ENCODE measurements at places on chromosomes 6 and 20. TPM values are rescaled to one million over a fixed set of nuclear protein-coding genes. Genes with fewer than 3 reads are reported as not detected.

The MUC22 gene
- not detected for polyA plus RNA-seq

The BANF2 gene
- polyA plus RNA-seq: 0.38 TPM

The ERVFRD-1 gene
- 0.13 TPM for polyA plus RNA-seq

The ZNF165 gene
- polyA plus RNA-seq: 4.9 TPM

The TMEM242 gene
- 14.7 TPM for polyA plus RNA-seq

The SLC17A3 gene
- 1.3 TPM for polyA plus RNA-seq

The SGK2 gene
- polyA plus RNA-seq: 73.0 TPM

The F13A1 gene
- polyA plus RNA-seq: 14.9 TPM

- no peak for DNase-seq
Observed at GRCh38 chr6:4295058-4295782, 159.8 kb upstream of the ECI2 start.

GRCh38 chr6:121008553-121008952, 325.7 kb downstream of the TBC1D32 start:
- no peak for DNase-seq

DNA sequence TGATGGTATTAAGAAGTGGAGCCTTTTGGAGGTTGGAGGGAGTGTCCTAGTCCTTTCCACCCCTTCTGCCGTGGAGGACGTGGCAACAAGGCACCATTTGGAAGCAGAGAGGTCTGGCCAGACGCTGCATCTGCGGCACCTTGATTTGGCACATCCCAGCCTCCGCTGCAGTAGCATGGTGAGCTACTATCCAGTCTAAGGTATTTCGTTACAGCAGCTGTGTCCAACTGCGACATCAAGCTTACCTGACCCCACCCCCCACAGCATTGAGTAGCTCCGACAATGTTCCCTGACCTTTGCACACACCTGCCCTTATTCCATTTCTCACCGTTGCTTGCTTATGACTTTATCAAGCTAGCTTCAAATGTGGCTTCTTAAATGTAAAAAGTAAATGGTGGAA, 29.8 kb upstream of the SYNJ2 start:
- no peak for DNase-seq

- DNase-seq: no peak
Observed at GRCh38 chr6:56663344-56663743, 20.7 kb upstream of the DST start.

DNA sequence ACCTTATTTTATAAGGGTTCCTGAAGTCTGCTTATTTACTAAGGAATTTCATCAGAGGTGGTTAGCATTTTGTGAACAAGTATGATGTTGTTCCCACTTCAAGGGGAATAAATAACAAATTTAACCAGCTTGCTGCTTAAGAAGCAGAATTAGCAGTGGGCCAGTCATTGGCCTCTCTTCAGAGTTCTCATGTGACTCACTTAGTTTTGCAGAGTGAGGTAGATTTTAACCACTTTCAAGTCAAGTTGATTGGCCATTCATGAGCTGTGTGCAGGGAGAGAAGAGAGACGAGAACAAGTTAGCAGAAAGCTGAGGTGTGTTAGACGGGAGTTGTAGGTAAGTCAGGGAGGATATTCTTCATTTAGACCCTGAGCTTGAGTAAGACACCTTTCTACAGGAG, 18.1 kb downstream of the TOP1 start:
- no peak for DNase-seq

- no peak for DNase-seq
Observed at GRCh38 chr6:169536446-169537170, 165.2 kb downstream of the WDR27 start.

DNA sequence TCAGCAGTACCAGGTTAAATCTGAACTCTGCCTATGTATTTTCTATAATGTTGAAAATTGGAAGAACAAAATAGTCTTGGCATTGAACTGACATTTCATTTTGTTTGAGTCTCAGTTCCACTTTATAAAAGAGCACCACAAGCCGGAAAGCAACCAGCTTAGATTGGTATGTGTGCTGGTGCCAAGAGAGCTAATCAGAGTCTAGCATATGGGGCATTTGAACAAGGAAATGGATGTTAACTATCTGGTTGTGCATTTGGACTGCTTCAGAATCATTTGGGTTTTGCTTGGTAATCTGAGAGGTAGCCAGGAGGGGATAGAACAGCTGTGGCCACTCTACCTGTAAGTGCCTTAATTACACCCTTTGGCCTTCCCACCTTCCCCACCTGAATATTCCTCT, 184.8 kb downstream of the GRIK2 start:
- no peak for DNase-seq

DNA sequence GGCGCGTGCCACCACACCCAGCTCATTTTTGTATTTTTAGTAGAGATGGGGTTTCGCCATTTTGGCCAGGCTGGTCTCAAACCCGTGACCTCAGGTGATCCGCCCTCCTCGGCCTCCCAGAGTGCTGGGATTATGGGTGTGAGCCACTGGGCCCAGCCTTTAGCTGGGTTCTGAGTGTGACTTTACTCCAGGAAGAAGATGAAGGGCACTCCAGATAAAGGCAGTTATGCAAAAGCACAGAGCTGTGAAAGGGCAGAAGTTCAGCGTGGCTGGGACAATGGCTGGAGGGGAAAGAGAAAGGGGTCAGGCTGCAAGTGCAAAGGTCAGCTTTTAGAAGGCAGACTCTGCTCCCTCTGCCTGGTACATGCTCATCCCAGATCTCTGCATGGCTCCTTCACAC, 39.7 kb downstream of the MAP3K5 start:
- no peak for DNase-seq

GRCh38 chr20:1273366-1273765, 7.3 kb downstream of the SNPH start:
- no peak for DNase-seq

DNA sequence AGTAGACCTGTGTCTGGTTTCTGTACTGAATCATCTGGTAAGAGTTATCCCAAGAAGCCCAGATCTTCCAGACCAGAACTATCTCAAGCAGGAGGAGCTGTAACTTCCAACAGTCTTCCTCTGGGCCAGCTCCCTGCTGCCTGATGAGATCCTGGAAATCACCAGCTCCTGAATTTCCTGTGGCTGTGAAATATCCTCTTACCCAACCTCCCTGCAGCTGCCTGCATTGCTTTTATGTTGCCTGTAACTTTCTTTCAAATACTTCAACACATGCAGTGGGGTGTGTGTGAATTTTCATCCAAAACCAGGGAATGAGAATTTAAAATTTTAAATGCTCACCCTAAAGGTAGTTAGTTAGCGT, 160.5 kb upstream of the LAMP5 start:
- DNase-seq: no peak

DNA sequence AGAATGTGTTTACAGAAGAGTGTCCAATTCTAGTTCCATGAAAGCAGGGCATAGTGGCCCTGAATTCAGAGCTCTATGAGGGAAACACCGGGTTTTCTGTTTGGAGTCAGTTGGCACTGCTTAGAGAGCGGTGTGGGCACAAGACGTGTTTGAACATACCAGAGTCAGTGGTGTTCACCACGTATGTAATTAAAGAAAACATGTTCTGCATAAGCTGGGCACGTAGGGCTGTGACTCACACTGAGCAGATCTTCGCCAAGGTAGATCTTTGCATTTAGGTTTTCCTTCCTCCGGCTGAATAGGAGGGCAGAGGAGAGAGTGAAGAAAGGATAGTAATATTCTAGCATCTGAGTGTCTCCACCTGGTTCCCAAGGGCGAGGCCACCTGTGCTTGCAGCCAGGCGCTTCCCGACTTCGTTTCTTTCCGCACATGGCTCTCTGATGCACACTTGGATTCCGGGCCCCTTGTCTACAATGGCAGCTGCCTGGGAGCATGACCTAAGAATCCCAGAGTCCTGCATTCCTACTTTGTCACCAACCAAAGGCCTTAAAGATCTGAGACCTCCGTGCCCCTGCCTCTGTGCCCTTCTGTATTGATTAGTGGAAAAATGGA, 136.2 kb downstream of the ERMARD start:
- DNase-seq: no peak

DNA sequence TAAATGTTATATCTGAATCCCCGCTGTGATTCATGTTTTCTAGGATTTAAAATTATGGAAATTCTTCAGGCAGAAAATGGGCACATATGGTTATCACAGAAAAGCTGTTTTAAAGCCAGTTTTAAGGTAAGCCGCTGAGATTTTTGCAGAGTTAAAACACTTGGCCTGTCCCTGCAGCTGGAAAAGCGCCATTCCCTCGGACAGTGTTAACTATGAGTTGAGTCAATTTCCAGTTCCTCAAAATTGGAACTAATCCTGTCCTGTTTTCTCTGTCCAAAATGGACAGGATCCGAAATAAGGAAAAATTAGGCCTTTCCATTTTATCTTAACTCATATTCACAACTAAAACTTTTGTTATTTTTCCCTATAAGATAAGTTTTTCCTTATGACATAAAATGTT, 225.2 kb downstream of the SAMD5 start:
- DNase-seq: no peak

DNA sequence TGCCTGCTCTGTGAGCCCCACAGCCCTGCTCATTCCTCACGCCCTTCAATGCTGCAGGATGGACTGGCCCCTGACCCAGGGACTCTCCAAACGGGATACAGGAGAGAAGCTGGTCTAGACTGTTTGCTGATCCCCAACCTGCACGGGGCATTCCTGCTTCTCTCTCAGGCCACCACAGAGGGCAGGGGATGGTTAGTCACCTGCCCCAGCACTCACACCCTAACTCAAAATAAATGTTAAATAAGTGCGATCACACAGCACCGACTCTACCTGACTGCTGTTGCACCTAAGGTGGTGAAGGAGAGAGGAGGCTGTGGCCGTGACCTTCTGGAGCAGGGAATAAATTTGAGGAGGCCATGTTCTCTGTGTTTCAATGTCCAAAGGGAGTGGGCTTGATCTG, 39.9 kb upstream of the TGM6 start:
- no peak for DNase-seq

- DNase-seq: peak; percentile 92
Observed at GRCh38 chr6:26223650-26224546, 136.7 kb downstream of the HFE start.

- DNase-seq: no peak
Observed at GRCh38 chr6:65064844-65065243, 642.2 kb downstream of the EYS start.

- no peak for DNase-seq
Observed at GRCh38 chr6:50288241-50288640, 238.5 kb upstream of the DEFB112 start.

DNA sequence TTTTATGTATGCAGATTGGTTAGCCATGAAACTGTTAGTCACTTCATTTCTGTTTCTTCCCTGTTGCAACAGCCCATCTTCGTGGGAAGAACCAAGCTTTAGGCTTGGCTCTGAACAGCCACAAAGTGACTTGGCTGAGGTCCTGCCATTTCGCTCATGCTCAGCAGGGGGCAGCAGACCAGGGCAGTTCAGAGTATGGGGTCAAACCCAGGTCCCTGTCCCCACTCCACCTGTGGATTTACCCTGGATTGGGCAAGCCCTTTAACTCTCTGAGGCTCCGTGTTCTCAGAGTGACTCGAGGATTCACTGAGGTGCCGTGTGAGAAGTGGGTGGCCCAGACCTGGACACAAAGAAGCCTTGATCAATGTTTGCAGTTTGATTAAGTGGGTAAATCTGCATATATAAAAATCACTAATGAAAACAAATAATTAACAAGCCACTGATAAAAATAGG, 19.8 kb upstream of the MAP1LC3A start:
- DNase-seq: no peak

GRCh38 chr6:163985710-163986109, 571.2 kb downstream of the QKI start:
- DNase-seq: no peak

Data from left kidney (tissue), 8 donors.